Pancreas (tissue), 10 donors: ENCODE measurements at places on chromosomes 5 and 9. TPM values are rescaled to one million over a fixed set of nuclear protein-coding genes. Genes with fewer than 3 reads are reported as not detected.

The SPATA31E1 gene
- not detected for total RNA-seq

- no peaks in the 10 kb centered on the region for H3K36me3 ChIP-seq
- no peak overlapping the region for H3K4me3 ChIP-seq
- DNase-seq = no peak
- no peaks in the 10 kb centered on the region for H3K4me1 ChIP-seq
- no peak overlapping the region for H3K27ac ChIP-seq
These were observed 368.4 kb downstream of the MAN2A1 start for GRCh38 chr5:110058175-110058574.

GRCh38 chr5:170252720-170253350 is 20.1 kb downstream of the C5orf58 start:
- H3K36me3 ChIP-seq = no peaks in the 10 kb centered on the region
- no peaks in the 10 kb centered on the region for H3K4me1 ChIP-seq
- DNase-seq = no peak

DNA sequence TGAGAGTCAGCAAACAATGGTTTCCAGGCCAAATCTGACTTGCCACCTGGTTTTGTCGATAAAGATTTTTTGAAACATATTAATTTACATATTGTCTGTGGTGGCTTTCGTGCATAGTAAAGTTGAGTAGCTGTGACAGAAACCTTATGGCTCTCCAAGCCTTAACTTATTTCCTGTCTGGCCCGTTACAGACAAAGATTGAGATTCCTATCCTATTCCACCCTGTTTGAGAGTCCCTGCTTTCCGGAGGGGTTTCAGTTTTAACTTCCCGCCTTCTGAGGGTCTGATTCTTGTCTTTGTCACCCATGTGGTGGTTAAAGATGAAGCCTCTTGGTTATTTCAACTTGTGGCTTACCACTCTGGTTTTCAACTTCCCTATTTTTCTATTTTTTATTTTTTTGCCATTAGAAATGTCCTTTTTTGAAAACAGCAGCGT is 11.4 kb downstream of the OTULIN start:
- no peaks in the 10 kb centered on the region for H3K27me3 ChIP-seq
- no peak overlapping the region for H3K4me3 ChIP-seq
- H3K4me1 ChIP-seq = peaks cover 12% of the 10 kb centered on the region
- no peak overlapping the region for H3K27ac ChIP-seq

DNA sequence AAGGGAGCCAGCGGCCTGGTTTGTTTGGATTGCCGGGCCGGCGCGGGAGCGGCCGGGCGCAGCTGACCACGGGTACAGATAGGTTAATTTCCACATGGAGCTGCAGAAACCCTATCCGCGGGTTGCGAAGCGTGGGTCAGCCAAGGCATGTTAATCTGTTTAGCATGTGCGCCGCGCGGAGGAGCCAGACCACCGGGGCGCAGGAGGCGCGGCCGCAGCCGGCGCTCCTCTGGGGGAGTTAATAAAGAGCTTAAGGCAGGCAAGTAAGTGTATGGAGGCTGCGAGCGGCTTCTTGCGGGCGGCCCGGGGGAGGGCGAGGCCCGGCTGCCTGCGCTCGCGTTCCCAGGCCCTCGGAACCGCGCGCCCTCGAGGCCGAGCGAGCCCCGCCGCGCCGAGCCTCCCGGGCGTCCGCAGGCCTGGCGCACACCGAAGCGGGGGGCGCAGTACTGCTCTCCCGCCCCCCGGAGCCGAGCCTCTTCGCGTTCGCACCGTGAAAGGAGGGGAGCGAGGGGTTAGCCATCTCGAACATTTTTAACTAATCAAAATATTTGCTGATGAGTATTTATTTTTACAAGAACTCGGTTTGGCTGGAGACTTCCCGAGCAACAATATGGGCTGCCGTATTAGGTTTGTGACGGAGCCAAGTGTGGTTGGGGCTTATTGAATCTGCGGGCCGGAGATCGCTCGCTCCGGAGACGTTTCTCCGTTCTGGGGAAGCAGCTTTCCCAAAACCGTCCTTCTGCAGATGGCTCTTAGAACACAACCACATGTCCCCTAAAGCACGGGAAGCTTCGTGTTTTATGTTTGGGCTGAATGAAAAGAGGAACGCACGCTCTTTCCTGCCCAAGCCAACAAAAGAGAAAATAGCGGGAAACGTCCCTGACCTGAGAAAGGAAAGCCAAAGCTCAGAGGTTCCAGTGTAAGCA is 28.8 kb downstream of the FOXD1 start:
- peaks cover 9% of the 10 kb centered on the region for H3K4me1 ChIP-seq
- no peaks in the 10 kb centered on the region for H3K27me3 ChIP-seq
- no peaks in the 10 kb centered on the region for H3K36me3 ChIP-seq
- DNase-seq = peak; percentile 61
- H3K4me3 ChIP-seq = peak overlapping the region; percentile 5

The ANKRD18A gene
- total RNA-seq = 12.7 TPM

The YIPF5 gene
- 33.5 TPM for total RNA-seq

DNA sequence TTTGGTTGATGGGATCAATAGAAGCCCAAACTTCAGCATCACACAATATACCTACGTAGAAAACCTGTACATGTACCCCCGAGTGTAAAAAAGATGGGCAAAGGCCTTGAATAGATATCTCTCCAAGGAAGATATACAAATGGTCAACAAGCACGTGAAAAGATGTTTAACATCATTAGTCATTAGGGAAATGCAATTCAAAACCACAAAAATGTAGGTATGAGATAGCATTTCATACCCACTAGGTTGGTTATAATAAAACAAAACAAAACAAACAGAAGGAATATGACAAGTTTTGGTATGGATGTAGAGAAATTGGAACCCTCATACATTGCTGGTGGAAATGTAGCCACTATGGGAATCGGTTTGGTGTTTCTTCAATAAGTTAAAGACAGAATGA is 33.1 kb upstream of the PPARGC1B start:
- no peaks in the 10 kb centered on the region for H3K36me3 ChIP-seq
- H3K4me3 ChIP-seq = no peak overlapping the region
- H3K27ac ChIP-seq = no peak overlapping the region
- no peaks in the 10 kb centered on the region for H3K4me1 ChIP-seq

The RARS1 gene
- total RNA-seq = 38.6 TPM

The AGXT2 gene
- not detected for total RNA-seq

The TAS2R1 gene
- total RNA-seq = not detected

GRCh38 chr9:126347911-126348760 is 21.5 kb downstream of the MVB12B start:
- H3K4me1 ChIP-seq = no peaks in the 10 kb centered on the region
- H3K27me3 ChIP-seq = no peaks in the 10 kb centered on the region
- no peaks in the 10 kb centered on the region for H3K36me3 ChIP-seq
- H3K4me3 ChIP-seq = no peak overlapping the region

The DNAJC25 gene
- 2.6 TPM for total RNA-seq

- H3K4me3 ChIP-seq = no peak overlapping the region
- H3K27ac ChIP-seq = no peak overlapping the region
- H3K4me1 ChIP-seq = no peaks in the 10 kb centered on the region
- no peaks in the 10 kb centered on the region for H3K27me3 ChIP-seq
- no peak for DNase-seq
These were observed 539.9 kb downstream of the DMRTA1 start for GRCh38 chr9:22986556-22986955.

The IFNA2 gene
- total RNA-seq = not detected

DNA sequence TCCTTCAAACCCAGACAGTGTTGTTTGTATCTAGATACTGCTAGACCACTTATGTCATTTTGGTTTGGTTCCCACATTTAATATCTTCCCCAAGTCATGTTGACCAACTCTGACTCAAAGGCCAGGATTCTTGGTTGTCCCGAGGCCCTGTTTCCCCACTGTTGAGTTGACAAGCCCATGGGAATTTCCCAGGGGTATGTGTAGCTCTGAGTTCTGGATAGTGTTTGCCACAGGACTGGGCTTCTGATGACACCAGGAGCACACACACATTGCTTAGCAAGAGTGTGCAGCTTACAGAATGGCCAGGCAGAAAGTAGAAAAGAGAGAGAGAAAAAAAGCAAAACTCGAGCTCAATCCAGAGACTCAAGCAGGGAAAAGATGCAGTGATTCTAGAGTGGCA is 214.4 kb downstream of the NXNL2 start:
- no peaks in the 10 kb centered on the region for H3K27me3 ChIP-seq
- H3K36me3 ChIP-seq = no peaks in the 10 kb centered on the region
- no peak for DNase-seq
- H3K4me3 ChIP-seq = no peak overlapping the region
- H3K4me1 ChIP-seq = peaks cover 3% of the 10 kb centered on the region

The TMEM174 gene
- total RNA-seq = not detected

The ECSCR gene
- total RNA-seq = 3.1 TPM

GRCh38 chr5:92769978-92770377 is 811.0 kb downstream of the NR2F1-AS1 start:
- no peak for DNase-seq
- H3K36me3 ChIP-seq = no peaks in the 10 kb centered on the region
- no peak overlapping the region for H3K27ac ChIP-seq
- no peaks in the 10 kb centered on the region for H3K27me3 ChIP-seq
- H3K4me3 ChIP-seq = no peak overlapping the region

DNA sequence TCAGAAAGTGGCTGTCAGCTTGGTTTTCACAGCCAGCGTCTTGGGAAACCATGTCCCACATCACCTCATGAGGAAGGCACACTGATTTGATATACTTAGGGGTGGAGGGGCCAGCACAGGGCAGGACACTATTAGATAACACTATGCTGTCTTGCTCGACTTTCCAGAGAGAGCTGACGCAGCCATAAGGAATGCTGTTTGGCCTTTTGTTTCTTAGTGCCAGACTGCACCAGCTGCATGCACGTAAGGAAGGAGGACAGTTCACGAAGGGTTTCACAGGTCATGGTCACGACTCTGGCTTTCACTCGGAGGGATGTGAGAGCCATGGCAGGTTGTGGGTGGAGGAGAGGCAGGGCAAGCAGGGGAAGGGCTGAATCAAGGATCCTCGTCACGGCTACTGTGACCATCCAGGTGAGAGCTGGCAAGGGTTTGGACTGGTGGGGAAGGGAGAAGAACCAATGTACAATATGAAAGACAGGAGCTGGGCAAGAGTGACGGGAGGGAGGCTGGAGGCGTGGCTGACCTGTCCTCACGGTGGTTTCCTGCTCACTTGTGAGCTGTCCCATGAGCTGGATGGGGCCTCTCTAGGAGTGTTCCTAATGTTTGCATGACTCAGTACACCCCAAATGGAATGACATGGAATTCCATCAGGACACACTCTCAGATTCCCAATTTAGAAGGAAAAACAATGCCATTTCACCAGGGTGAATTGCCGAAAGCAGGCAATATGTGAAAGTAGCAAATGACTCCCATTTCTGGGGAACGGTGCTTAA is 61.7 kb downstream of the OTULIN start:
- H3K4me3 ChIP-seq = no peak overlapping the region
- H3K4me1 ChIP-seq = no peaks in the 10 kb centered on the region
- no peaks in the 10 kb centered on the region for H3K36me3 ChIP-seq
- H3K27ac ChIP-seq = no peak overlapping the region
- no peaks in the 10 kb centered on the region for H3K27me3 ChIP-seq
- no peak for DNase-seq

The BTNL9 gene
- 3.2 TPM for total RNA-seq

- no peaks in the 10 kb centered on the region for H3K4me1 ChIP-seq
- no peak for DNase-seq
- no peak overlapping the region for H3K27ac ChIP-seq
- no peak overlapping the region for H3K4me3 ChIP-seq
These were observed 77.7 kb upstream of the SNX2 start for GRCh38 chr5:122697191-122697590.

- H3K27ac ChIP-seq = no peak overlapping the region
- H3K36me3 ChIP-seq = no peaks in the 10 kb centered on the region
- no peak for DNase-seq
- H3K27me3 ChIP-seq = no peaks in the 10 kb centered on the region
These were observed 369.8 kb downstream of the CSNK1G3 start for GRCh38 chr5:123881759-123882244.

DNA sequence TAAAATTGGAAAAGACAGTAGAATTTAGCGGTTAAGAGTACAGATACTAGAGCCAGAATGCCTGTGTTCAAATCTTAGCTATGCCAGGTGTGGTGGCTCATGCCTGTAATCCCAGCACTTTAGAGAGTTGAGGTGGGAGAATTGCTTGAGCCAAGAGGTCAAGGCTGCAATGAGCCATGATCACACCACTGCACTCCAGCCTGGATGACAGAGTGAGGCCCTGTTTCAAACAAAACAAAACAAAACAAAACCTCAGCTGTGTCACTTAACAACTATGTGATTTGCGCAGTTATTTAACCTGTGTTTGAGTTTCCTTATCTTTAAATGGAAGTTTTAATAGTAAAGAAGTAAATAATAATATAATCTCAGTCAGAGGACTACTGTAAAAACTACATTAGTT is 68.3 kb downstream of the TBCA start:
- H3K27ac ChIP-seq = no peak overlapping the region
- H3K36me3 ChIP-seq = no peaks in the 10 kb centered on the region
- H3K4me3 ChIP-seq = no peak overlapping the region
- H3K27me3 ChIP-seq = no peaks in the 10 kb centered on the region
- no peak for DNase-seq

The PRR7 gene
- total RNA-seq = 1.7 TPM

- H3K27ac ChIP-seq = no peak overlapping the region
- H3K36me3 ChIP-seq = no peaks in the 10 kb centered on the region
- no peak overlapping the region for H3K4me3 ChIP-seq
- peaks cover 6% of the 10 kb centered on the region for H3K4me1 ChIP-seq
These were observed 2.7 kb upstream of the SLC26A2 start for GRCh38 chr5:149957855-149958254.

GRCh38 chr5:140042643-140043507 is at the start of gene NRG2:
NRG2 (minus strand) TSS chr5:140043299.
- no peaks in the 10 kb centered on the region for H3K36me3 ChIP-seq
- H3K27me3 ChIP-seq = no peaks in the 10 kb centered on the region
- peak within 1 kb of the TSS; percentile 63 for H3K27ac ChIP-seq
- H3K4me3 ChIP-seq = peak within 1 kb of the TSS; percentile 31
- peak; percentile 86 for DNase-seq
- peaks cover 13% of the 10 kb centered on the region for H3K4me1 ChIP-seq

DNA sequence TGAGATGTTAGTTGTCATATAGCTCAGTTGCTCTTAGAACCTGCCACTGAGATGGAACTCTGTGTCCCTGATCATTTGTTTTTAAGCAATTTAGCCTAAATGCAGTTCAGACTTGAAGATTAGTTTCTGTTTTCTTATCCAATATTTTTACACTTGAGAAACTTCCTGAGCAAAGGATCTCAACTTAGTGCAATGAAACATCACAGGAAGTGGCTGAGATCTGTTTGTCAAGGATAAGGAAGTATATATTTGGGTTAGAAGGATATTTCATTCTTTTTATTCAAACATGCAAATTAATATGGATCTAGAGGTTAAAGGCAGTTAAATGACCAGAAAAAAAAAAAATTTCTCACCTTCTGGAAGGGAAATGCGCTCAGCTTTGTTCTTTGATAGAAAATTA is 19.7 kb upstream of the F2R start:
- DNase-seq = no peak
- H3K4me3 ChIP-seq = no peak overlapping the region
- no peak overlapping the region for H3K27ac ChIP-seq

DNA sequence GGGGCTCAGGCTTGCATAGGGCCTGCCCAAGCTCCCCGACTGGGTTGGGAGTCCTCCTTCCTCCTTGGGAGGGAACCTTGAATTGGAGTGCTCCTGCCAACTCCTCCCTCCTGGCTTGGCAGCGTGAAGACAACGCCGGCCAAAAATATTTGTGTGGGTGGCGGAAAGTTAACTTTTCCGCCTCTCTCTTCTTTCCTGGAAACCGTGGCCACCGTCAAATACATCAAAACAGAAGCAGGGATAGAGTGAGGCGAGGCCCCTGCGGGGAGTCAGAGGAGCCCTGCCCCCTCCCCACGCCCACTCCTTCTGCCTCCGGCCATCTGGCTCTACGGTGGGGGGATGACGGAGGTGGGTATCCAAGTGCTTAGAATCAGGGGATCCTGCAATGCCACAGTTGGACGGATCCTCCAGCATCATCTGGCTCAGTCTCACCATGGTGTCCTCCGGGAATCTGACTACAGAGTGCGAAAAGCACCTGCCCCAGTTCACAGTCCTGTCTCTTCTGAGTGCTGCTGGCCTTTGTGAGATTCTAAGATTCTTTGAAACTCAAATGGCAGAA is 25.2 kb upstream of the SYNPO start:
- peaks cover 71% of the 10 kb centered on the region for H3K4me1 ChIP-seq
- DNase-seq = no peak
- H3K36me3 ChIP-seq = no peaks in the 10 kb centered on the region
- peak overlapping the region; percentile 72 for H3K27ac ChIP-seq
